ENCODE measurements at places on chromosomes 4 and X.

- DNase-seq = no peak
Observed at GRCh38 chrX:110851780-110852179, 56.2 kb upstream of the CHRDL1 start.

- DNase-seq = no peak
Observed at GRCh38 chrX:22315151-22315550, 42.4 kb downstream of the CBLL2 start.

GRCh38 chr4:1177274-1178141, 5.1 kb upstream of the SPON2 start:
- DNase-seq = no peak

DNA sequence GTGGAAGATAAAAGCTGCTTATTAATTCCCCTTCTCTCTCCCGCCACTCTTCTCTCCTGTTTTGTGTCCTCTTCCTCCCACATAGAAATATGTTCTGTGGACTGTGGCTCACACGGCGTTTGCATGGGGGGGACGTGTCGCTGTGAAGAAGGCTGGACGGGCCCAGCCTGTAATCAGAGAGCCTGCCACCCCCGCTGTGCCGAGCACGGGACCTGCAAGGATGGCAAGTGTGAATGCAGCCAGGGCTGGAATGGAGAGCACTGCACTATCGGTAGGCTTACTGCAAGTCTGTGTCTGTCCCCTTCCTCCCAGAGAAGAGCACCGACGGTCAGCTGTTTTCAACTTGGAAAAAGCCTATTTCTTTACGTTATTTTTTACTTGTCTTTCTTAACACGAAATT, 229.1 kb downstream of the DCTD start:
- DNase-seq = no peak

DNA sequence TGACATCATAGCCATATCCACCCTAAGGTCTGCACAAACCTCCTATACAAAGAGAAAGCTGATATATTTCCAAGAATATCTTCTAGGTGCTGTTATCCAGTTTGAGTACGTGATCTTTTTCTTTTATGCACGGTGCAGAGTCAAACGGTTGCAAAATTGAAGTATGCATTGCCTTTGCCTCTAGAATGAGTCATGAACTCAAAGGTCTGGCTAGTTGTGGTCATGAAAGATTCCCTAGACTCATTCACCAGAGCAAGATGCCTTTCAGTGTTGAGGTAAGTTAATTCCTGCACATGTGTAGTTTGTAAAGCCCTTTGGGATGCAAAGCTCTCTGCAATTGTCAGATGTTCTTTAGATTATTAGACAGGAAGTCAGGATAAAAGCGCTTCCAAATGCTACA, 704.4 kb downstream of the PCDH19 start:
- no peak for DNase-seq

GRCh38 chrX:13092455-13092941, 48.1 kb upstream of the FAM9C start:
- DNase-seq = peak; percentile 60

GRCh38 chr4:6474705-6475457, 2.5 kb upstream of the PPP2R2C start:
- DNase-seq = no peak

GRCh38 chr4:91984466-91984865, 319.3 kb upstream of the GRID2 start:
- DNase-seq = no peak

DNA sequence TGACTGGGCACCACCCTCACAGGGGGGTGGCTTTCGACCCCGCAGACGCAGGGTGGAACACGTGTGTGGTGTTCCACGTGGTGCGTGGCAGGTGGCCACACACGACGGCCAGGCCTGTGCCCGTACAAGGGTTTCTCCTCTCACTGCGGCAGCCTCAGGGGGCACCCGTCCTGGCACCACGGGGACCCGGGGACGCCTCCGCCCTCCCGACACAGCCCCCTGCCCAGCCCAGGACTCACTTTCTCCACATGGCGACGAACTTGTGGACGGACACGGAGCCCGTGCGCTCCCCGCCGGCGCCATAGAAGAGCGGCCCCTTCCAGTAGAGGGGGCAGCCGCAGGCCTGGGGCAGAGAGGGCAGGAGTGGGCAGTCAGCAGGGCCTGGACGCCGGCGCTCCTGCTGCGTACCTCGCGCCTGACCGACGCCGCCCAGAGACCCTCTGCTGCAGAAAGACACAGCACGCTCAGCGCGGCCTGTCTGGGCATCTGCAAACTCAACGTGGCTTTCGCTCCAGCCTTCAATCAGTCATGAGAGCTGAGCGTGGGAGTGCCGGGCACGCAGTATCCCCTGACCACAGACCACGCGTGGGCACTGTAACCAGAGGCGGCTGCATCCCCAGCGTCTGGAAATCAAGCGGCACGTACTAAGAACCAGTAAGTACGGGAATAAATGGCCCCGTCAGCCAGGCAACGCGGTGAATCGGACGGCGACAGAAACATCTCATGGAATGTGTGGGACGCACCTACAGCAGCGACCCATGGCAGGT, 28.9 kb upstream of the GTPBP6 start:
- DNase-seq = no peak

DNA sequence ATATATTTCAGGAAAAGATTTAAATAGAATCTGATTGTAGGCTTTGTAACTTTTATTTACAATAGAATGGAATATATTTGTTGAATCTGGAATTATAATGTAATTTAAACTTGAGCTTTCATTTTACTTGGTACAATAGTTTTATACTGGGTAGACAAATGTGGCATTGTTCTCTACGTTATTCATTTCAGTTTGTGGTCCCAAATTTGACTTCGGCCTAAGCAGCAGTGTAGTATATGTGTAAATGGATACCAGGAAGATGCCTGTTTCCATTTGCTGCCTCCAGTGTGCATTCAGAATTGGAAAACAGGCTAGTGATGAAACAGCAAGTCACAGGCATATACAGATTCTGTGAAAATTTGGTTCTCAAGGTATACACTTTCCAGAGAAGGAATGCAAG, 77.8 kb downstream of the CLDN22 start:
- DNase-seq = no peak

- DNase-seq = no peak
Observed at GRCh38 chr4:102732678-102733077, 28.1 kb downstream of the MANBA start.

DNA sequence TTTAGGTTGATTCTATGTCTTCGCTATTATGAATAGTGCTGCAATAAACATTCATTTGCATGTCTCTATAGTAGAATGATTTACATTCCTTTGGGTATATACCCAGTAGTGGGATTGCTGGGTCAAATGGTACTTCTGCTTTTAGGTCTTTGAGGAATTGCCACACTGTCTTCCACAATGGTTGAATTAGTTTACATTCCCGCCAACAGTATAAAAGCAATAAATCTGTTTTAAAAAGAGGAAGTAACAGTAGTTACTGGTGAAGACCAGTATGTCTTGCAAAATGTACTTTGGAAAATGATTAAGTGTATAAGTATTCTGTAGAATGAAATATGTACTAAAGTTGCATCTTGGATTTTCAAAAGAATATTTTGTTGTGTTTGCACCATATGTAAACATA, 77.3 kb downstream of the SHROOM4 start:
- DNase-seq = no peak

DNA sequence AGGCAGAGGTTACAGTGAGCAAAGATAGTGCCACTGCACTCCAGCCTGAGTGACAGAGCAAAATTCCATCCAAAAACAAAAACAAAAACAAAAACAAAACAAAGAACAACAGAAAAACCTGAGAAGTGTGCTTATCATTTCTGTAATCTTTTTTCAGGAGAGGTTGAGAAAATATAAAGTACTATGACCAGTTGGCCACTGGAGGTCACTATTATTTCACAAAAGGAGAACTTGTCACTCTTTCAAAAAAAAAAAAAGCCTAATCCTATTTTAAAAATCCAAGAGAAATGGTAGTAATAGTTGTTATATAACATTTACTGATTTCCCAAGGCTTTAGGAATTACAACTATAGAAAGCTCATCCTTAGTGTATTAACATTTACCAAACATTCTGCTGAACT, 24.9 kb upstream of the RNF150 start:
- DNase-seq = no peak

DNA sequence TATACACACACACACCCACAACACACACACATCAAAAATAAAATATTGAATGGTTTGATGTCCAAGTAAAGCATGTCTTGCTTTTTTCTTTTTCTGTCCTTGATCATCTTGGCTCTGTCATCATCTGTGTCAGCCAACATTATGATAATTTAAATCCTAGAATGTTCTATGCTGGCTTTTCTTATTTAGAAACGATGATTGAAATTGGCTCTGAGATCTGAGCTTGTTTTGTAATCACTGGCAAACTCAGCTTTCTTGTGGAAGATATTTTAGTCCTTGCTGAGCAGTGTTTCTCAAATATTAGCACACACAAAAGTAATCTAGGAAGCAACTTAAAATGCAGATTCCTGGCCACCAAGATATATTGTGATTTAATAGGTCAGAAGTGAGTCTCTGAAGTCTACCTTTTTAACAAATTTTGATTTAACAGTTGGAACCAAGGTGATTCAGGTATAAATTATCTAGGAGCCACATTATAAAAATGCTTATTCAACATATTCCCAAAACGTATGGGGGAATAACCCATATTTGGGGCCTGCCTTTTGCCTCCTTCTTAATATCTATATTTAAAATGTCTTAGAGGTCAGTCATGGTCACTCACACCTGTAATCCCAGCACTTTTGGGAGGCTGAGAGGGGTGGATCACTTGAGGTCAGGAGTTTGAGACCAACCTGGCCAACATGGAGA, 24.0 kb upstream of the DSPP start:
- no peak for DNase-seq

- DNase-seq = peak; percentile 14
Observed at GRCh38 chr4:138952411-138952810, 63.2 kb upstream of the NOCT start.

DNA sequence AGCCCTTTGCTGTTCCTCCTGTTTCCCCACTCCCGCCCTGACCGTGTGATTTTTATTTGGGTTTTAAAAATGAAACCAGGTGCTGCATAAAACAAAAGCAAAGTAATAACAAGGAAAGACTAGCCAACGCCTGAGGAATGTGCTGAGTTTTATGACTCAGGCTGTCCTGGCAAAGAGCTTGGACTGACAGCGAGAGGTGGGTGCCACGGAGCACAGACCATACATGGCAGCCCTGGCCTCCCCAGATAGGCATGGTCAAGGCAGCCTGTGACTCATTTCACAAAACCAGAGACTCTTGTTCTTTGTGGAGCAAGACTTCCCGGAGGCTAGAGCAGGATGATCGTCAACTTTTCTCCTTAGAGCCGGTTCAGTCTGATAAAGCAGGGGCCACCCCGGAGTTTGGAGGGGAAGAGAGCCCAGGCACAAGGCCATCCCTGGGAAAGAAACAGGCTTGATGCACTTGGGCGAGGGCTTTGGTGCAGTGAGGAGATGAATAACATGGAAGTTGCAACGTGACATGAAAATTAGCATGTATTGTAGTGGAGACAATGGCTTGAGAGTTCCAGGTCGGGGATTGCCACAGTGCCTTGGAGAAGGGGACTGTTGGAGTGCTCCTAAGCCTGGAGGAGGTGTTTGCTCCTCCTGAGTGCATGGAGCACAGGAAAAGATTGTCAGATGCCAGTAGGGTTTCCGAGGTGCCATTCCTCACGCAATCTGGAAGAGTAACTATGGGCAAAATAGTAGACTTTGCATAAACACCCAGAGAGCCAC, 54.8 kb downstream of the C4orf51 start:
- no peak for DNase-seq

- DNase-seq = peak; percentile 0
Observed at GRCh38 chr4:98745366-98745765, 87.0 kb upstream of the TSPAN5 start.

DNA sequence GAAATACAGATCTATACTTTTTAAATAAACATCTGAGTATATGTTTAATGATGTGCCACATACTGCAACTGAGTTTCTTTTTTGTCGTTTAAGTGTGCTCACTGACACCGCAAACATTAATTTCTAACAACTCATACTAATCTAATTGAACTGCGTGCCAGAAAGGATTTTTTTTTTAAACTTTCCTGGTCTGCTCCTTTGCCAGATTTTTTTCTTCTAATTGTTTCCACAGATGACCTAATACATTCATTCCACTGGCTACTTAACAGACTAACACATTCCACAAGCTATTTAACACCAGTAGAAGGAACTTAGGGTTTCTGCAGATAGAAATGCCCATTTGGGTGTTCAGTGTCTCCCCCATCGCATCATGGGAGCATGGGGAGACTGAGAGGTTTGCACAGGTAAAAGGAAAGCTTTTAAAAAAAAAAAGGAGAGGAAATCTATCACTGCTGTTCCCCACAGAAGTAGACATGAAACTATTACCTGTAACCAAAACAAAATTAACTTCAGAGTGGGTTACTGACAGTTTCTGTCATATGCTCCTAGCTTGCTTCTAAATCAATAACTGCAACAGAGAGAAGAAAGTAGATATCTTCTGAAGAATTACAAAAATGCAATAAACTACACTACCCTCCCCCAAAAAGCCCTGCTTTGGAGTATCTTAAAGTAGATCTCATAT, 31.6 kb downstream of the SH3KBP1 start:
- DNase-seq = no peak

DNA sequence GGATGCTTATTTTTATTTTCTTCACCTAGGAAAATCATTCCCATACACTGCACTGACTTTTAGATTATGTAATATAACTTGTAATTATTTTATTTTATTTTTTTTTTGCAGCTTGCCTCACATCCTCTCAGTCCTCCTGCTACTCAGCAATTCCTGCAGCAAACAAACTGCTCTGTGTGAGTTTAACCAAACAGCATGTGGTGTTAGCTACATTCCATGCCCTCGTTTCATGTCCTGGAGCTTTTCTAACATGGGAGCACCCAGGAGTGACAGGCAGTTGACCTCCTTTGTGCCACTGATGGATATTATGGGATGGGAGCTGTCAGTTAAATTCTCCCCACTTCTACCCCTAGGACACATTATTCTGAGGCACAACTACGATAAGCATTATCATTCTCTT, 24.8 kb downstream of the CXCL1 start:
- no peak for DNase-seq

- no peak for DNase-seq
Observed at GRCh38 chrX:150768132-150768485, 74.9 kb downstream of the MTMR1 start.

GRCh38 chr4:167578906-167579305, 344.6 kb upstream of the SPOCK3 start:
- DNase-seq = no peak

- no peak for DNase-seq
Observed at GRCh38 chr4:25890571-25891485, 23.2 kb upstream of the SMIM20 start.

DNA sequence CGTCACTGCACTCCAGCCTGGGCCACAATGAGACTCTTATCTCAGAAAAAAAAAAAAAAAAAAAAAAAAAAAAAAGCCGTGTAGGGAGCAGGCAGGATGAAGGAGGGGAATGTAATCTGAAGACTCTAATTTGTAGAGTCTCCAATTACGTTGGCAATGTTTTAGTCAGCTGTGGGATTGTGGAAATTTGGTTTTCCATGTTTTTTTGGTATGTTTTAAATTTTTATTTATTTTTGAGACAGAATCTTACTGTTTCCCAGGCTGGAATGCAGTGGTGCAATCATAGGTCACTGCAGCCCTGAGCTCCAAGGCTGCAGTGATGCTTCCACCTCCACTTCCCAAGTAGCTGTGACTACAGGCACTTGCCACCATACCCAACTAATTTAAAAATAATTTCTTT, 56.5 kb downstream of the NSD2 start:
- DNase-seq = no peak

GRCh38 chrX:119151051-119151380, 23.4 kb upstream of the KIAA1210 start:
- no peak for DNase-seq
